ENCODE measurements at places on chromosomes 13 and 19. TPM values are rescaled to one million over a fixed set of nuclear protein-coding genes. Genes with fewer than 3 reads are reported as not detected.

GRCh38 chr13:75647126-75647784 is 11.1 kb downstream of the LMO7 start:
- no peak for DNase-seq
- H3K27me3 ChIP-seq, result no peaks in the 10 kb centered on the region

- peaks cover 17% of the 10 kb centered on the region for H3K4me1 ChIP-seq
- no peaks in the 10 kb centered on the region for H3K36me3 ChIP-seq
- no peak overlapping the region for H3K4me3 ChIP-seq
- H3K27me3 ChIP-seq, result no peaks in the 10 kb centered on the region
- no peak for DNase-seq
These were observed 2.3 kb upstream of the ZNF837 start for GRCh38 chr19:58382997-58383603.

DNA sequence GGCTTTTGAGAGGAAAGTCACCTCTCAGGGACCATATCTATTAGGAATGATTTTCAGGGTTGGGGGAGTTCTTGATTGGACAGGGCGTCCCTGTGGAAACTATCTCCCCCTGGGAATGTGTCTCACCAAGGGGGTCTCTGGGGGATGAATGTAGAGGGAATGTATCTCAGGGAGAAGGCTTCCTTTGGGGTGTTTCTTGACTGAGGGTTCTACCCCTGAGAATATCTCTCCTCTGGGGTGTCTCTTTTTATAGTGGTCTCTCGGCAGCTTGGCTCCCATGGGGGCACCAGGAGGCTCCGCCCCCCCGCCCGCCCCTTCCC is 1.0 kb downstream of the RTBDN start:
- H3K4me3 ChIP-seq, result peak overlapping the region; percentile 41
- H3K27ac ChIP-seq, result 0 out of 2 replicates have a peak overlapping the region, but pooled peaks have one; percentile 50
- peak; percentile 32 for DNase-seq

DNA sequence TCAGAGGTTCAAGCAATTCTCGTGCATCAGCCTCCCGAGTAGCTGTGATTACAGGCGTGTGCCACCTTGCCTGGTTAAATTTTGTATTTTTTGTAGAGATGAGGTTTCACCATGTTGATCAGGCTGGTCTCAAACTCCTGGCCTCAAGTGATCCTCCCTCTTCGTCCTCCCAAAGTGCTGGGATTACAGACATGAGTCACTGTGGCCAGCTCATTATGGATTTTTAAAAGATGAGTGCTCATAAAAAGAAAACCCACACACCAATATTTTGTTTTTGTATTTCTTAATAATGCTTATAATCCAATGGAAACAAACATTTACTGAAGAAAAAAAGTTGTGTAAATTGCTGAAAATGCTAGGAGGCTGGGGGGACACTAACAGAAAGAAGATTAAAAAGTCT is 5.0 kb upstream of the MICU2 start:
- DNase-seq, result no peak
- no peaks in the 10 kb centered on the region for H3K27me3 ChIP-seq
- no peak overlapping the region for H3K27ac ChIP-seq
- no peak overlapping the region for H3K4me3 ChIP-seq
- H3K36me3 ChIP-seq, result no peaks in the 10 kb centered on the region

Gene HRC
- total RNA-seq, result 1.4 TPM

Gene SHISA2
- 33.4 TPM for total RNA-seq

Gene STOML3
- 0.16 TPM for total RNA-seq
